ENCODE measurements at places on chromosomes 5 and 9.
A peak's percentile ranks its signal among the peaks of the same experiment; 100 is the strongest.

DNA sequence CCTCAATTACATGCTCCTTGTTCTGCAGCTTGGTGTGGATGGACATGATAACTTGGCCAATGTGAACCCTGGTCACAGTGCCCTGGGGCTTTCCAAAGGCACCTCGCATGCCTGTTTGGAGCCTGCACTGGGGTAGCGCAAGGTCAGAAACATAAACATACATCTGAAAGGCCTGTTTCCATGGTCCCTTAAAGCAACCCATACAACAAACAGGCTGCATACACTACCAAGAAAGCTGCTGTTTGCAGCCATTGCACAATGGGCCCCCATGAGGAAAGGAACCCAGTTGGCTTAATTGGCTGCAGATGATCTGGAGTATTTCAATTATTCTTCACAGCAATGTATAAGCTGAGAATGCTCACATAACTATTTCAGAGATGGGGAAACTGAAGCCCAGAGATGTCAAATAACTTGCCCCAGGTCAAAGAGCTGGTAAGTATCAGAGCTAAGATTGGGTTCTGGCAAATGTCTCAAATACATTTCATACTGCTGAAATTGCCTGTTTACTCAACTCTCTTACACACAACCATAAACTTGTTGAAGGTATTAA, 233.9 kb downstream of the ASTN2 start:
- no peak for DNase-seq

DNA sequence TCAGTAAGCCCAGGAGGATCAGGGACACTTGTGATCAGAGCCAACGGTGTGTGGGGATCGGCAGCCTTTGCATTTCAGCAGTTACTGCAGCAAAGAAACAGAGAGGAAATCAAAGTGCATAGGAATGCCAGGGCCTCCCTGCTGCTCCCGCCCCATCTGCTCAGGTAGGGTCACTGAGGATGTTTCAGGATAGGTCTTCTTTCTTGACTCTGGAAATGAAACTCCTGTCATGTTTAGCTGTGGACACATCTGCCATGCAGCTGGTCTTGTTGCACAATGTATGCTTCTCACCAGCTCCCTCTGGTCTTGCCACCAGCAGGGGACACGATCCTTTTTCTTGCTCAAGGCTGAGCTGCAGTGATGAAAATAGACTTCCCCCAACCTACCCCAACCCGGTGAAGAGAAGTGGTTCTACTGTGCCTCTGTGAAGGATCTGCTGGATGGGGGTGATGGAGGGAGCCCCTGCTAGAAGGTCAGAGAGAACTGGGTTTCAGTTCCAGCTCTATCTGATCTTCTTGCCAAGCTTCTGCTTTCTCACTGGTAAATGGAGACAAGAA, 185.2 kb upstream of the KLF4 start:
- DNase-seq: no peak

- DNase-seq: no peak
Measured at GRCh38 chr5:39423331-39423751, 1.4 kb downstream of the DAB2 start.

DNA sequence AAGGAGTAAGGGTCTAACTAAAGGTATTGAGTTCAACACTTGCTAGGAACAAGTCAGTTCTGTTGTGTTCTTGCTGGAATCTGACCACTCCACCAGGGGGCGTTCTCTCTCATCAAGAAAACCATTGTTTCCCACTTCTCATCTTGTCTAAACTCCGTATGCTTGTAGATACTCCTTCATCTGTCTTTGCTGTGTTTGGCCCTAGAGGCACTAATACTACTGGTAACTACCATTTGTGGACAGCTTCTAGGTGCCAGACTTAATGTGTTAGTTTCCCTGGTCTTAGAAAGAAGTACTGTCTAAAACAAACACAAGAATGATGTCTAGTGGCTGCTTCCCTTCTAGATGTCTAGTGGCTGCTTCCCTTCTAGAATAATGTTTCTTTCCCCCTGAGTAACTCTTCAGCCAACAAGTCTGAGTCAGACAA, 18.7 kb upstream of the PTPDC1 start:
- peak; percentile 14 for DNase-seq

DNA sequence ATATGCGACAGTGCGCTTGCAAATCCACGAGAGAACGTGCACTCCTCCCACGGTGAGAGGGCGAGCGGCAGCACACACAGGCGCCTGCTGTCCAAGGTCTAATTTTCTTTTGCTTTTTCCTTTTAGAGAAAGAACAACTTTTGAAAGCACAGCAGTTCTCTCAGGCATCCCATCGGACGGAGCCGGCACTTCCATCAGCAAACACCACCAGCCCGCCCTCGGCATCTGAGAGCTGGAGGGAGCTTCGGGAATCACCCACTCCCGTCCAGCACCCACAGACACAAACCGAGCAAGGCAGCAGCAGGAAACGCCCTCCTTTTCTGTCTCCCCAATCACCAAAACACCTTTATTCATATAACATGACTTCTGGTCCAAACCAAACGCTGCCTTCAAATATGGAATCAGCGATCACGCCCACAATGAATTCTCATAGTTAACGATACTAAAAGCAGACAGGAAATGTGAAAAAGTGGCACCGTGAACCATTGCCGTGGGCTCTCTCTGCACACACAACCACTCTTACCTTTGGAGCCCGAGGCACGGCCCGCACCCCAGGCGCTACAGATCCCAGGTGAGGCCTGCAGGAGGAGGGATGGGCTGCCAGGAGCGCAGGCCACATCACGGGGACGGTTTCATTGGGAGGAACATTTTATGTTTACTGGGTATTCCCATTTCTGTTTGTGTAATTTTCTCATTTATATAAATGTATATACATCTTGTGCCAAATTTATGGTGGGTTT, 14.2 kb downstream of the LPCAT1 start:
- DNase-seq: no peak

DNA sequence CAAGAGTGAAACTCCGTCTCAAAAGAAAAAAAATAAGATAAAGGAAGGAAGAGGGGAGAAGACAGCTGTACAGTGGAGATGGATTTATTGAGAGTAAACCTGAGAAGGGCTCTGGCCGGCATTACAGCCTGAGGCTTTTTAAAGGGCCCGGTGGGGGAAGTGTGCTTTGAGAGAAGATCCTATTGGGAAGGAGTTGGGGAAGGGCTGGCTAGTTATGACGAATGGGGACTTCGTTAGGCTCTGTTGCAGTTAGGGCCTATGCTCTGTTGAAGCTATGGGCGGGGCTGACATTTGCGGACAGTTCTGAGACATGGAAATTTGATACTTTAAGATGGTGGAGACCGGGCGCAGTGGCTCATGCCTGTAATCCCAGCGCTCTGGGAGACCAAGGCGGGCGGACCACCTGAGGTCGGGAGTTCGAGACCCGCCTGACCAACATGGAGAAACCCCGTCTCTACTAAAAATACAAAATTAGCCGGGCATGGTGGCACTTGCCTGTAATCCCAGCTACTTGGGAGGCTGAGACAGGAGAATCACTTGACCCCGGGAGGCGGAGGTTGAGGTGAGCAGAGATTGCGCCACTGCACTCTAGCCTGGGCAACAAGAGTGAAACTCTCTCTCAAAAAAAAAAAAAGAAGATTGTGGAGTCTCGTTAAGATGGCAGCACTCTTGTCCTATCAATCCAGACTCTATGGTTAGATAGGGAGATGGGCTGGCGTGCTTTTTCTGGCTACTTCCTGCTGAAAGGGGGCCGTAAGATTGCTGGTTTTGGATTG, 33.2 kb downstream of the C9orf50 start:
- no peak for DNase-seq

GRCh38 chr9:93567271-93567959, 9.0 kb upstream of the PHF2 start:
- DNase-seq: no peak

DNA sequence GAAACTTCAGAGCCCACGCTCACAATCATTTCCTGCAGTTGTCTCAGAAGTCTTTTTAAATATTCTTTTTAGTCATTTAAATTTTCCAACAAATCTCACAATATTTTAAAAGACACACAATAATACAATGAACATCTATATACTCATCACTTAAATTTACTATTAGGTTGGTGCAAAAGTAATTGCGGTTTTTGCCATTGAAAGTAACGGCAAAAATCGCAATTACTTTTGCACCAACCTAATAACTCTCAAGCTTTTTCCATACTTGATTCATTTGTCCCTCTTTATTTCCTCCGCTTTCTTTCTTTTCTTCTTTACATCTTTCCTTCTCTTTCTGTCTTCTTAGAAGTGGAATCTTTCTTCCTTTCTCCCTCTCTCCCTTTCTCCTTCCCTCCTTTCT, 19.2 kb upstream of the TMEM215 start:
- no peak for DNase-seq

DNA sequence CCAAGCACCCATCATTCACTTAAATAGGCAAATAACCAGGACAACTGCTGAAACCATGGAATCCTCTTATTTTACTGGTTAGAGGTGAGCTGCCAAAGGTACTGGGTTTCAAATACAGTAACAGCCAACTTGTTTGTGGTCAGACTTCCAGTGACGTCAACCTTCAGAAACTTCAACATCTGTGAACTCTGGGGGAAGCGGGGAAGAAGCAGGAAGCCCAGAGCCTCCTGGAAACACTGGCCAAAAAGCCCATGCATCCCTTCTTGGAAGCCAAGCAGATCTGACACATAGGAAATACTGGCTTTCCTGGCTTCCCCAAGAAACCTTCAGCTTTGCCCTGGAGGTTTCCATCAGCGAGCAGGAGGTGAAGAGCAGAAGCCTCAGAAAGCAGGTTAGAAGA, 4.9 kb upstream of the FRRS1L start:
- no peak for DNase-seq

GRCh38 chr5:84605241-84605640, 220.6 kb upstream of the EDIL3 start:
- DNase-seq: no peak

DNA sequence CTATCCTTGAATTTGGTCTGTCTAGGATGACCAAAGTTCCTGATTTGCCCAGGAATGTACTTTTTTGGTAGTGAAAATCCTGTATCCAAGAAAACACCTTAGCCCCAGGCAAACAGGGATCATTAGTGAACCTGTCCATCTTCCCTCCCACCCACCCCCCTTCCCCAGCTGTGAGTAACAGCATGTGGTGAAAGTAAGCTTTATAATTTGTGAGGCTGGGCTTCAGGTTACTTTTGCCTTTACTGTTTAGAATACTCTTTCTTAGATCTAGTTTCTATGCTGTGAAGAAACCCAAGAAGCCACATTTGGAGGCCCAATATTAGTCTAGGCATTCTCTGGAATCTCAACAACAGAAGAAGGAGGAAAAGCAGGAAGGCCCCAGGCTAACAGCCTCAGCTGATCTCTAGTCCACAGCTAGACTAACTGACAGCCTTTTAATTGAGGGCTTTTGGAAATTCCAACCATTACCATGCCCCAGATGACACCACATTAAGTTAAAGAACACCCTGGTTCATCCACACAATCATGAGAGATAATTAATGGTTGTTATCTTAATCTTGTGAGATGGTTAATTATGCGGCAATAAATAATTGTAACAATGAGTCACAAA, 703.0 kb upstream of the NUDT12 start:
- DNase-seq: no peak

DNA sequence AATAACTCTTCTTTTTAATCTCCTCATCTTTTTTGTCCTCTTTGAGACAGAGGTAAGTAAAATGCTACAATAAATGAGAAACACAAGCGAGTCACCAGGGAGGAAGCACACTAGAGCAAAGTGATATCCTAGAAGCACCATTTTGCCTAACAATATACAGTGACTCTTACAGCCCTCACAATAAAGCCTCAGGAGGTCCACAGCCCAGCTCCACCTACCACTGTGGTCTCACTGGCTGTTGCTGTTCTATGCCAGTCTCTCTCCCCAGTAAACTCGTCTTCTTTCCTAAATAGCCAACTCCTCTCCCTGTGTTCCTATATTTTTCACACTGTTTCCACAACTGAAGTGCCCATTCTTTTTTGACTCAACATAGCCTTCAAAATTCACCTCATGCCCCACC, 44.3 kb downstream of the TNFSF15 start:
- no peak for DNase-seq

DNA sequence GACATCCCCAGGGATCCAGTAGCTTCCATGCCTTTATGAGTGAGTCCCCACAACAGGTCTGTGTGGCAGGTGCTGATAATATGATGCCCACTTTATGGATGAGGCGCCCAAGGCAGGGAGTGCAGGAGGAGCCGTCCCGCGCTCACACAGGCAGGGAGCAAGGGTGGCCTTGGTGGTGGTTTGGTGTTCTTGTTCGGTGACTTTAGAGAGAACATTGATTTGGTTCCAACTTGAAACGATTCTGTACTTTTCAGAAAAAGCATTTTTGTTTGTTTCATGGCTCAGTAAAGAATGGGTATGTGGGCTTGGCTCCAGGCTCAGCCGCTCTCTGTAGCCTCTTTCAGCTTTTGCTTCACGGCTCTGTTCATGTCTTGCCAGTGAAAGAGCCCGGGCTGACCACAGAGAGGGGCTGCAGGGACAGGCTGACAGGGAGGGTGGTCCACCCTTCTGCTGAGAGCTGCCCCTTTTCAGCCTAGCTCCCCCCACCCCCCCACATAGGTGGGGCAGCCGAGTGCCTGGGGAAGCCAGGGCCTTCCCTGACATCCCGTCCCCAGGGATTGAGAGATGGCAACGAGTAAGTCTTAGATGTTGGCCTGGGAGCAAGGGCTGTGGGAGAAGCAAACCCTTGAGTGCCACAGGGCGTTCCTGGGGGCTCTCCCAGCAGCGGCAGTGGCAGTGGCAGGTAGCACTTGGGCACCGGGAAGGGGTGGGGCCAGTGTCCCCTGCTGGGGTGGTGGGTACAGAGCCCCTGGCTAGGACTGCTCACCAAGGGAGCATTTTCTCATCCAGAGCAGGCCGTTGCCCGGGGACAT, 28.0 kb downstream of the NCS1 start:
- DNase-seq: no peak

- no peak for DNase-seq
Measured at GRCh38 chr5:79075646-79076426, 6.3 kb downstream of the BHMT2 start.

DNA sequence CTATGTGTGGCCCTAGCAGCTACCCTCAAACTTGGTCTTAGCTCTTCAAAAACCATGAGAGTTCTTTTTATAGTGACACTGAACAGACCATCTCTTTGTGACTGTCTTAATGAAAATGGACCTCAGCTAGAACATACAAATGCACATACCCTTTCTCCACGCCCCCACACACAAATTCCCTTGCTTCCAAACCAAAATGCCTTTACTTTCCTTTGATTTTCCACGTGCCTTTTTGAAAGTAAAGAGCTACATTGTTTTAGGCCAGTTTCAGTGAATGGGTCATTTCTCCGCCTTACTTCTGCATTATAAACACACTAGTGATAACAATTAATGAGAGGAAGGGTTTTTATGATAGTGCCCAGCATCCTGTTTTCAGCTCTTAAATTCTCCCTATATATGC, 105.8 kb upstream of the EFNA5 start:
- DNase-seq: no peak

DNA sequence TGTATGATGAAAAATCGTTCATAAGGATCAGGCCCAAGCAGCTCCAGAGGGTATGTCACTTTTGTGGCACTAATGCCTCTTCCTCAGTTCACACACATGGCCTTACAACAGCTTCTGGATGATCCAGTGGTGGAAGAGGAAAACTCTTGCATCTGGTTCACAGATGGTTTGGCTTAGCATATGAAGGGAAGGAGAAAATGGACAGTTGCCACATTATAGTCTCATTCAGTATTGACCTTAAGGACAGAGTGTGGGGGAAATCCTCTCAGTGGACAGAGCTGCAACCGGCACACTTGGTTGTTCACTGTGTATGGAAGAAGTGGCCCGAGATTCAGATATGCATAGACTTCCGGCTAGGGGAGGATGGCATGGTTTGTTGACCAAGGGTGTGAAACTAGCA, 22.8 kb downstream of the C9orf57 start:
- DNase-seq: no peak
